ENCODE measurements at places on chromosomes 6 and 20.
A peak's percentile ranks its signal among the peaks of the same experiment; 100 is the strongest.

DNA sequence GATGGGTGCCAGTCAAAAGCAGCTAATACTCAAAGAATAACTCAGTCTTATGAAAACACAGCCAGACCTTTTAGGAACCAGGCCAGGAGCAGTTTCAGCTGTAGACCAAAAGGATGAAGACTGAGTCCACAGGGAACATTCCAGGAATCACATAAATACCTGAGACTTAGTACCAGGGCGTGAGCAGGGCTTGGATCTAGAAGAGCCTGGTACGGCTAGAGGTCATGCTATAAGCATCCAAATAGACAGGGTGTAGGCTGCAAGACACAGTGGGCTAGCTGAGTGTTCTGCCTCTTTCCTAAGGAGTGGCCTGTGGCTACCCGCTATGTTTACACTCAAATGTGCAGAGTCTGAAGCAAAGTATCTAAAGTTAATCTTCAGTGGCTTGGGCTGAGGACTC lies 29.5 kb upstream of the LRRC1 start:
- no peak for DNase-seq

GRCh38 chr6:154569156-154569862 lies 58.8 kb upstream of the CNKSR3 start:
- DNase-seq = peak; percentile 49

GRCh38 chr20:36113566-36114250 lies 40.8 kb upstream of the EPB41L1 start:
- no peak for DNase-seq

DNA sequence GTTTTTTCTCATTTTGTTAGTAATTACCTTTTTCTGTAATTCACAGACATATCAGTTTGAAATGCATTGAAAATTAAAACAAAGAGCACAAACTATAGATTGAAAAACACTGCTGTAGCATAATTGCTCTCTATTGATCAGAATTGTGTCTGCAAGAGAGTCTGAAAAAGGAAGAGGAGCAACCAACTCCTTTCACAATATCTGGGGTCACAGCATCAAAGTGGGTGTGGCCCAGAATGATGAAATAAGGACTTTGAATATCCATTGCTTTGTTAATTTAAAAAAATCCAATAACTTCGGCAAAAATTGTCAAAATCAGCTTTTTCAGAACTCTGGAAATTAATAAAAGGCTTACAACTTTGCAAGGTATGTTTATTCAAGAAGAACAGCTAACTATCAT lies 99.2 kb downstream of the MYLK4 start:
- no peak for DNase-seq

- DNase-seq = no peak
Observed at GRCh38 chr6:17450832-17451231, 57.4 kb downstream of the CAP2 start.

DNA sequence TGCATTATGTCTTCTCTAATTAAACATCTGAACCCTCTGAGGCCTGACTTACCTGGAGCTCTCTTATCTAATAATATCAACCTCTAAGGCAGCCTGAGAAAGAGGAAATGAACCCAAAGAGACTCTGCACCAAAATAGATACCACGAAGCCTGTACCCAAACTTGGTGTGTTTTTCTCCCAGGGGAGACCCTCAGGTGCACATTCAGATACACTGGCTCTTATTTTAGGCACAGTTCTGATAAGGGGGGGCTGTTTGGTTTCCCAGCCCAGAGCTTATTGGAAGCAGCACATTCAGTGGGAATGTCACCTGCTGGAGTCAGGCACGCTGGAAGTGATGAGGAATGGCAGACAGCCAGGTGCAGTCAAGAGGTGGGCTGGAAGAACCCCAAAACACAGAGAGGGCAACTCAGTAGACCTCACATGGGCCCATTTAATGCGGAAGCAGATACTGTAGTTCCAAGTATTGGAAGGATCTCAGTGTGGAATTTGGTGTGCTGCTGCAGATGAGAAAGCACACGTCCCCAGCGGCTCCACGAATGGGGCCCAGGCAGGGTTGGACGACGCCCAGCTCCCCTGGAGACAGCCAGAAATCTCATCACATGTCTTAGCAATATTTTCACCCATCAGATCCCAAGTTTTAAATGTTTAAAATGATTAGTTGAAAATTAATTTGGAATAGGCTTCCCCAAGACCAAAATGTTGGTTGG lies 9.7 kb upstream of the CCR6 start:
- no peak for DNase-seq

DNA sequence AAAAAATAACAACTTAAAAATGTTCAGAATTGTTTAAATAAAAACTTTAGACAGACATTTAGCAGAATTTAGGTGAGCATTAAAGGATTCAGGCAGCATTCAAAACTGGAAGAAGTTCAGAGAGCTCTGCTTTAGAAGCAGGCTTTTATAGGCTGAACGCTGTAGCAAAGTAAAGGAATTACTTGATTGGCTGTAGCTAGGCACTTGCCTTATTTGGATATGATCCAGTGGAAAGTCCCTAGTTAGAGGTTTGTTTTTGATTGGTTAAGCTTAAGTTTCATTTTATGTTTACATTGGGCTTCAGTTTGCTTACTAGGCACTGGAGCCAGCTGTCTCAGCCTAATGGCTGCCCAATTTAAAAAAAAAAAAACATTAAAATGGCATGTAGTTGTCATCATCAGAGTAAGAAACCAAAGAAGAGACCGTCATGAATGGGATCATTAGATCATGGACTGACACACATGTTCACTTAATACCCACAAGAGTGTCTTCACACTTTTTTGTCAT lies 65.1 kb downstream of the CBFA2T2 start:
- peak; percentile 82 for DNase-seq

DNA sequence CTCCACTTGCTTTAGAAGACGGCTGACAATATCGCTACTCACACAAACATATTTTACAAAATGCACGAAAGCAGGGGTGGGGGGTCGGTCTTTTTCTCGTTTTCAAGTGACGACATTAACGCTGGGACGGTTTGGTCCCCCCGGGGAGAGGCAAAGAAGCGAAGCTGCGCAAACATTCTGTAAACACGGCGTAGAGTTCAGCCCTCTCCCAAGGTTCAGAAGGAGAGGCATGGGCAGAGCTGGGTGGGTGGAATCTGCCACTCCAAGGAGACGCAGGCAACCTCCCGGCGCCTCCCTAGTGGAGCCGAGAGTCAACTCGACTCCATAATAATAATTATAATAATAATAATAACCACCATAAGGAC lies 2.4 kb downstream of the NKX2-2 start:
- DNase-seq = no peak

DNA sequence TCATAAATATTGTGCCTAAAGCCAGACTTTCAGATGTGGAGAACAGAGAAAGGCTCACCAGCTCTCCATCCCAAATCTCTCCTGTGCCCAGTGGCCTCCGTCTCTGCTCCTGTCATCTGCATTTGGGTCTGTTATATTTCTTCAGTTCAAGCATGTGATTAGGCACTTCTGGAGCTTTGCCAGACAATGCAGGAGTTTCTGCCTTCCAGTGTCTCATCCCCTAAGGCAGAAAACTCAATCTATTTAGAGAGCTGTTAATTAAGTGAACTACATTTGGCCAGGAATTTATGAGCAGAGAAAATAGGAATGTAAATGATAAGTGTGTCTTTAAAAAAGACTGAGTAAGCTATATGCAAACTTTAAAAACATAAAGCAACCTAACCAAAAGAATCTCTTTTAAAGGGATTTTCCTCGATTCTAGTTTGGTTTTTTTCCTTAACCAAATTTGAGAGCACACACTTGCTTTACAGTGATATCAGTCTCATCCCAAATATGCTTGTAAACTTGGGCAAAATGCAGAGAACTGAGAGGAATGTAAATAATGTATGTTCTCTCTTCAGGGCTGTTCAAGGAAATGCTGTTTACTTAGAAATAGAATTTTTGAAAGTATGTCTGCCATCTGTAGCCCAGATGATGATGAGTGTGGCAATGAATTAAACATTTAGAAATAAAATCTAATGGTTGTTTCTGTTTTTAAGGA lies 113.9 kb downstream of the ELOVL4 start:
- DNase-seq = no peak

DNA sequence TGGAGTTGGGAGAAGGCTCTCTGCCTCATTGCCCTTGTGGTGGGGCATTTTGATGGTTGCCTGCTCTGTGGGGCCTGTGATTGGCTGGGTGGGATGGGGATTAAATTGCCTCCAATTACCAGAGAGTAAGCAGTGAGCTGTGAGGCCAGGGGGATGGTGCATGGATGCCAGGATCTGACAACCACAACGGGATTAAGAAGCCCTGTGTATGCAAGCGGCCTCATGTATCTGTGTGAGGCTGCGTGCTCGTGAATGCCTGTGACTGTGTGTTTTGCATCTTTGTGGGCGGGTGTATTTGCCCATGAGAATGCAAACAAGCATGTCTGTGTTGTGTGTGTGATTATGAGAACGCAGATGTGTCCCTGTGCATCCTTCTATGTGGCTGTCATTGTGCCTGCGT lies 46.1 kb downstream of the CD40 start:
- no peak for DNase-seq

- no peak for DNase-seq
Observed at GRCh38 chr20:63893999-63894357, 948 bp upstream of the DNAJC5 start.

- DNase-seq = no peak
Observed at GRCh38 chr6:66361886-66362285, 654.9 kb upstream of the EYS start.

DNA sequence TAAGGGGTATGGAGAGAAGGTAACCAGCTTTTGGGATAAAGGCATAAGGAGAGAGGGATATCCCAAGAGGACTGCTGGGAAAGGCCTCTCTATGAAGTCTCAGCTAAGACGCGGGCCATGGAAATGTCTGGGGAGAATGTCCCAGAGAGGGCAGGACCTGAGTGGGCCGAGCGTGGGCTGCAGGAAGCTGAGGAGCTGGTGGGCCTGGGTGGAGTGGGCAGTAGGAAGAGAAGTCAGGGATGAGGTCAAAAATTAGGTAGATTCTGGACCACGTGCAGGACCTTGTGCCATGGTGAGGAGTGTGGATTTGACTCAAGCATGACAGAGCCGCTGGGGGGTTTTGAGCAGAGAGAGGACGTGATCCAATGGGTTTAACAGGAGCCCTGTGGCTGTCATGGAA lies 66.5 kb upstream of the SULF2 start:
- DNase-seq = no peak

DNA sequence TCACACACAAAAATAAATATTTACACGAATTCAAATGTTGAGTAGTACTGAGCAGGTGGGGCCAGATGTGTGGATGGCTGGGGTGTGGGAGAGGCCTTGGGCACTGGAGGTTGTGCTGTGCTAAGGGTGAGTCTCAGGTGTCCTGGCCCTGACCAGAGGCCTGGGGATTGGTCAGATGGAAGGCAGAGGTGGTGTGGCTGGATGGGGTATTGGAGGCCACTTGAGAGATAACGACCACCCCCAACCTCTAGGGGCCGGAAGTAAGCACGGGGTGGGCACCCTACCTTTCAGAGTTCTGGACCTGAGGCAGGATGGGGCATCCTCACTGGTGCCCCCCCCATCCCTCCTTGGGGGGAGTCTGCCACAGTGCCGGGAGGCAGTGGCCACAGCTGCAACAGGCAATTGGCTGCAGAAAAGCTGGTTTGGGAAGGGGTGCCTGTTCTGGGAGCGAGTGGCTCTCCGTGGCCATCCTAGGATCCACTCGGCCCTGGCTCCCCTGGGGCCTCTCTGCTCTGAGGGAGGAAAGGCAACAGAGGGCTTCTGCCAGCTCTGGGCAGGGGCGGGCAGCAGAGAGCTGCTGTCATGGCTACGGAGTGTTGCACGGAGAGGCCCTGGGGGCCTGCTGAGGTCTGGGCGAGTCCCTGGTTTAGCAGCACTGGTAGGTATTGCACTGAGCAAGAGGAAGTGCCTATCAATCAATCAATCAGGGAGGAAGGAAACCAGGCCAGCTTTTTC lies 87.6 kb downstream of the ASXL1 start:
- no peak for DNase-seq

- no peak for DNase-seq
Observed at GRCh38 chr20:63745961-63746731, 6.6 kb downstream of the SLC2A4RG start.

GRCh38 chr20:62640870-62641269 lies 1.4 kb upstream of the SLCO4A1 start:
- DNase-seq = no peak

DNA sequence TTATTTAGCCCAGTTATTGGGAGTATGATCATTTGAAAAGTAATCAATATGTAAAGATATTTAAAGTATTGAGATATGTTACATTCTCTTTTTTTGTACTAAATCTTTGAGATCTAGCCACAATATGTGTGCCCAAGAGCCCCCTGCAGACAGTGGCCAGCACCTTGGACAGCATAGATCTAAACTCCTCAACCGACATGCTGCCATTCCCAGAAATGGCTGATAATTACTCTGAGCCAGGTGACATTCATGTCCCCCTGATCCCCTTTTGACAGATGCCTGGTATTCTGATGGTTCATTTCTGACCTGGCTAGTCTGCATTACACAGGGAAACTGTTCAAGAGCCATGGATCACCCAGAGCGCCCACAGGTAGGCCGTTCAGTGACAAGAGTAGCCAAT lies 177.1 kb downstream of the ZDHHC14 start:
- no peak for DNase-seq

GRCh38 chr6:157046776-157047175 lies 269.6 kb downstream of the ARID1B start:
- no peak for DNase-seq

- DNase-seq = no peak
Observed at GRCh38 chr6:108453601-108454185, 107.0 kb upstream of the FOXO3 start.

DNA sequence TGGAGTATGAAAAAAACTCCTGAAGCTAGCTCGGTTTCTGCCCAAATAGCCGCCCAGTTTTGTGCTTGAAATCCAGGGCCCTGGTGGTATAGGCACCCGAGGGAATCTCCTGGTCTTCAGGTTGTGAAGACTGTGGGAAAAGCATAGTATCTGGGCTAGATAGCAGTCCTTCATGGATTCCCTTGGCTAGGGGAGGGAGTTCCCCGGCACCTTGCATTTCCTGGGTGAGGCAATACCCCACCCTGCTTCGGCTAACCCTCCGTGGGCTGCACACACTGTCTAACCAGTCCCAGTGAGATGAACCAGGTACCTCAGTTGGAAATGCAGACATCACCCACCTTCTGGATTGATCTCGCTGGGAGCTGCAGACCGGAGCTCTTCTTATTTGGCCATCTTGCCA lies 184.5 kb upstream of the SLC35B3 start:
- DNase-seq = no peak

- DNase-seq = peak; percentile 47
Observed at GRCh38 chr20:46752728-46753127, 43.3 kb downstream of the SLC2A10 start.

DNA sequence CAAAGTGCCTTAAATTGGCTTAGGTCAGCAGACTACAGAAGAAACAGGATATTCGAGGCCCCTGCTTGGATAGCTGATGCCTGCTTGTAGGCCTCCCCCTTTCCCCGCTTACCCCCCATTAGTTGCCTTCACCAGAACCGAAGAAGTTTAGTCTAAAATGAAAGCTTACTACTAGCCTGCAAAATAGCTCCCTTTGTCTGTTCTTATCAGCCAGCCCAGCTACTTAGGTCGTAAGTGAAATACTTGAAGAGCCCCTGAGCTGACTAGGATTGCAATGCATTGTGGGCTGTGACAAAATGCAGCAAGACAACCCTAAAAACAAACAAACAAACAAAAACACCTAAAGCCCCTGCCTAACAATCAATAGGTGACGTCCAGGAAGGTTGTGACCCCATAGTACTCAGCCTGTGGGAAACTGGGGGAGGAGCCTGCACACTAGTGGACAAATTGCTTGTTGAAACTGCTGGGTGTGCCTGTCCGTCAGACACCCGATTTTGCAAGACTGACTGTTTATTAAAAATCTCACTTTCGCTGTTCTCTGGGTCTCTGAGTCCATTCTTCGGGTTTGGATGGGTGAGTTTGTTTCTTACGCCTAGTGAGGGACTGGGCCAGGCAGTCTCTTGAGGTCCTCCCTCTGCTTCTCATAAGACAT lies 105.0 kb upstream of the DUSP22 start:
- DNase-seq = no peak
